ENCODE measurements at places on chromosomes 3 and 15.

GRCh38 chr3:143676021-143676420, 172.2 kb downstream of the SLC9A9 start:
- DNase-seq, result no peak

- no peak for DNase-seq
Measured at GRCh38 chr15:47095833-47096232, 621.5 kb upstream of the SEMA6D start.

DNA sequence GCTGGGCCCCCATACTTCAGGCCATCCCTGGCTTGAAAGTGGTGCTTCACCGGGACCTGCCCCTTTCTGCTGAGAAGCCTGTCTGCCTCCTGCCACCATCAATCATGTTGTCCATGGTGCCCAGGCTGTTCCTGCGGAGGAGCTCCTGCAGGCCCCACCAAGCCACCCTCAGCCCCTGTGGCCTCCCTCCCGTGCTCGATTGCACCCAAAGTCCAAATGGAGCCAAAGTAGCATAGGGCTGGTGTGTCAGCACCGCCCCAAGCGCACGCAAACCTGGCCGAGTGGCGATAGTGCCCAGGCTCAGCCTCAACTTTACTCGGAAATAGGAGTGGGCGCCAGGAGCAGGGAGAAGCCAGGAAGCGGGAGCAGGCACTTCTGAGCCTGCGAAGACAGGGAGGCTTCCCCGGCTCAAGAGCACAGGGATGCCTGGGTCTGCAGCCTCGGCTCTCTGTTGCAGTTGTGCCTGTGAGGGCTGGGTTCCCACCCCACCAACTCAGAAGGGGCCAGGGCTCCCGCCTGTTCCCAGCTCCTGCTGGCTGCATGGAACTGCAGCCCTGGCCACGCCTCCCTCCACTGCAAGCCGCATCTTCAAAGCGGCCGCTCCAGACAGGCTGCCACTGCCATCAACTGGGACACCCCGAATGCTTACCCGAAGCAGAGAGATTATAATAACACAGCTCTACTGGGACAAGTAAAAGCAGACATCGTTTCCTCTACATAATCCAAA, 203.0 kb downstream of the ARRDC4 start:
- DNase-seq, result no peak

GRCh38 chr3:183064475-183064874, 34.8 kb downstream of the MCCC1 start:
- DNase-seq, result no peak

- no peak for DNase-seq
Measured at GRCh38 chr3:51340013-51340829, 44.9 kb upstream of the MANF start.

- DNase-seq, result no peak
Measured at GRCh38 chr3:4752201-4753072, 226.8 kb upstream of the BHLHE40 start.

All from stimulated activated CD8-positive, alpha-beta memory T cell treated with anti-CD3 and anti-CD28 coated beads, Interleukin-4, amount 100 ng/mL, for 4 hours (primary cell).